Endothelial cell of umbilical vein (primary cell): ENCODE measurements at places on chromosomes 13 and 19. TPM values are rescaled to one million over a fixed set of nuclear protein-coding genes. Genes with fewer than 3 reads are reported as not detected.

DNA sequence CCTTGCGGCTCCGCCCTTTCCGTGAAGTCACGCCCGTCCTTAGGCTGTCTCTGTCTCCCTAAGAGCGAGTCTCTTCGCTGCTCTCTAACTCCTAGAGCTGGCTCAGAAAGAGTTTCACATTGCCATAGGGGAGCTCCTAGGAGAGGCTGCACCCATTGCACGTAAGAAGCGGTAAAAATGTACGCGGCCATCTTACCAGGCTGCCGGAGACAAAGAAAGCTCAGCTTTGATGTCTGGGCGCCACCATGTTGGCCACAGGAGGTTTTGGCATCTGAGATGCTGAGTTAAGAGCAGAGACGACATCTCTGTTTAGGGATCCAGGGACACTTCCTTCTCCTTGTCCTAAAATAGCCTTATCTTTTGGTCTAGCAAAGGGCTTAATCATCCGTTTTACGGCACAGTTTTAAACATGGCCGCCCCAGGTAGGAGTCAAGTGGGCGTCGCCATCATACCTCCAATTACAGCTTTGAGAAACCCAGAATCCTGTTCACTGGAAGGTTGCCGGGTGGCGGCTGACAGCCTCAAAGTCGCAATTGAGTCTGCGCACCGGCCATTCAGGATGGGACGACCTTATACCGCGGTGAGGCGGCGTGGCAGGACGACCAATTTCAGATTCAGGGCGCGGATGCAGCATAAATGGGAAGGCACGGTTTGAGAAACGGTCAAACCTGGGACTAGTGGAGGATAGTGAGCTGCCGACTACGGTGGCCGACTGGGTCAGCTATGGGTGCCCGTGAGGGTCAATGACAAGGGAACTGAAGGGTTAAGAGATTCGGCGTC lies at the start of gene ZNF793:
Gene ZNF793, plus strand, starts transcription at position 553 of the 780 bp plus-strand sequence. CDS start 16,501 bp downstream, outside the sequence.
- peak; percentile 28 for DNase-seq

Gene ZNF525
- polyA plus RNA-seq, result 0.59 and 1.2 TPM in 2 replicates

GRCh38 chr13:76286178-76286577 lies 600.0 kb downstream of the KCTD12 start:
- no peak for DNase-seq

- DNase-seq, result no peak
These were observed 851 bp downstream of the ZNF320 start for GRCh38 chr19:52896431-52897137.

Gene NRTN
- 0.41 TPM in 2 replicates for polyA plus RNA-seq

GRCh38 chr13:52782471-52783448 lies 43.1 kb upstream of the CNMD start:
- DNase-seq, result no peak

Gene ZNF552
- 3.0 and 3.3 TPM in 2 replicates for polyA plus RNA-seq

DNA sequence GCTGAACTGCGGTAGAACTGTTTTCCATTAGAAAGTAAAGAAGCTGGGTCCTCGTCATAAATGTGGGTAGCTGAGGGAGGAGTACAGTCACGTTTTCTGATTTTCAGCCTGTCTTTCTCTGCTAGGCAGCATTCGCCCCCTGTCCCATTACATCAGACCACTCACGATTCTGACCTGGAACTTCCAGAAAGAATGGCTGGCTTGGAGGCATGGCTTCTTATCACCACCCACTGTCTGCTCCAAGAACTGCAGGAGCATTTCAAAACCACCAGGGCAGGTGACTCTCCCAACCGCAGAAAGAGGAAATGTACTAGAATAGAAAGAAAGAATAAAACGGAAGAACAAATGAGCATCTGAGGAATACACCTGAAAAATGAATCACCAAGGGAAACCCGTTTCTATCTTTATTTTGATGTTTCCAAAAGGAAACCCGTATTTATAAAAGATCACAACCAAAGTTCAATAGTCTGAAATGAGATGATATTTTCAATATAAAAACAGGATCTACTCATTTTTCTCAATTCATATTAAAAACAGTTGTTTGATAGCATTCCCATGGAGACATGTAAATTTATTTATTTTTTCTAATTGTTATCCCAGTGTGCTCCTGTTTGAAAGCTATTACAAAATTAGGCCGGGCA lies 22.1 kb upstream of the POMP start:
- DNase-seq, result peak; percentile 85
